ENCODE measurements at places on chromosomes 1 and 21.

DNA sequence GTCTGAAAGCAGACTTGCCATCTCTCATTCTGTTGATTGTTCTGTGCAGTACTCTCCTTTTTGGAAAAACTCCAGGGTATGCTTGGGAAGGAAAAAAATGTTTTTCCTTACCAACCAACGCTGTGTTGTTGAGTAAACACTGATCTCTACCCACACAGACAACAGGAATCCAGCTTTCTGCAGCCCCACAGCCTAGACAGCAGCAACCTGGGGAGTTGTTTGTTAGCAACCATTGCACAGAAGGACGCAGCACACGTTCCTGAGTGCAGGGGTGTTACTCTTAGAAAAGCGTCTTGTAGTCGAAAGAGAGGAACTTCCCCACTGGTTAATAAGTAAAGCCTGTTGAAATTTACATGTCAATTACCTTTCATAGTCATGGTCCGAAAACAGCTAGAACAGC, 56.6 kb downstream of the SMYD2 start:
- peak; percentile 84 for DNase-seq

- DNase-seq = no peak
These were observed 58.7 kb upstream of the LRRN2 start for GRCh38 chr1:204744107-204744779.

DNA sequence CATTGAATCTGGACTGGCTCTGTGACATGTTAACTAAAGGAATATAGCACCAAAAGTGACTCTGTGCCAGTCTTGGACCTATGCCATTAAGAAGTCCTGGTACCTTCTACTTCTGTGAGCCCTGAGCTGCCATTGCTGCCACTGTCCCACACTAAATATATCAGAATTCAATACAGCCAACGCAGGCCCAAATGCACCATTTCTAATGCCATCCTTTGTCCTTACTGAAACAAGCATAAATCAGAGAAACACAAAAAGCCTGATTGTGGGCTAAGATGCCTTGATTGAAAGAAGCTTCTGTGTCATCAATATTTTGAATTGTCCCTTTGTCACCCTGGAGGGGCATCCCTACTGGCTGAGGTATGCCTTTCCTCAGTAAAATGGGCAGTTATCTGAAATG, 66.9 kb upstream of the NEK2 start:
- no peak for DNase-seq

DNA sequence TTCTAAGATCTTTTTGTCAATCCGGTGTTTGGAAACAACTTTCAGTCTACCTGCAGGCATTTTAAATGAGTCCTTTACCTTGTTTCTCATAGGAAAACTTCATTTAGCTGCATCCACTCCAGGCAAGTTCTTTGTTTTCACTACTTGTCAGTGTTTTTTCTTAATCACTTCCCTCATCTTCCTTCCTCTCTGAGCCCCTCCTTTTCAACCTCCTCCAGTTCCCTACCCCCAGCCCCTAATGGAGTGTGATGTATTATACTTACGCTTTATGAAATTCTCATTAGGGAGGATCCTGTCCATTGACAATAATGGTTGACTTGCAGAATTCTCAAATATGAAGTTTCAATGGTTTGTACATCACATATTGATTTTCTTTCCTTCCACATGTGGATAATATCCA, 62.5 kb upstream of the BACH1 start:
- no peak for DNase-seq

GRCh38 chr21:33021150-33021549, 4.6 kb upstream of the OLIG2 start:
- no peak for DNase-seq

DNA sequence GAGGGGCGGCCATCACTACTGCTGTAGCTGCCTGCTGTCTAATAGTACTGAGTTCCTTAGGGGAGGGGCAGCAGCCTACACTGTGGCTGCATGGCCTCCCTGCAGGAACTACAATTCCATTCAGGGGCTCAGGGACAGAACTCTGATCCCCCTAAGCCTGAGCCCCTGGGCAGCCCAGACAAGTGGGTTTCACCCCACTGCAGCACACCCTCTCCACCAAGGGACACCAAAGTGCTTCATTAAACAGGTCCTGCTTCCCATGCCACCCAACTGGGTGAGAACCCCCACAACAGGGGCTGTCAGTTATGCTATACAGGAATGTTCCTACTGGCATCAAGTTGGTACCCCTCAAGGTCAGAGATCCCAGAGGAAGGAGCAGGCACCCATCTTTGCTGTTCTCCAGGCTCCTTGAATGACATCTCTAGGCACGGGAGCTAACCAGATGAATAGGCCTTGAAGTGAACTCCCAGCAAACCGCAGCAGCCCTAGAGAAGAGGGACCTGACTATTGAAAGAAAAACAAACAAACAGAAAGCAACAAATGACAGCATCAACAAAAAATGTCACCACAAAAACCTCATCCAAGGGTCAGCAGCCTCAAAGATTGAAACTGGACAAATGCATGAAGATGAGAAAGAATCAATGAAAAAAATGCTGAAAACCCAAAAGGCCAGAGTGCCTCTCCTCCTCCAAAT, 437.4 kb downstream of the NUF2 start:
- no peak for DNase-seq

DNA sequence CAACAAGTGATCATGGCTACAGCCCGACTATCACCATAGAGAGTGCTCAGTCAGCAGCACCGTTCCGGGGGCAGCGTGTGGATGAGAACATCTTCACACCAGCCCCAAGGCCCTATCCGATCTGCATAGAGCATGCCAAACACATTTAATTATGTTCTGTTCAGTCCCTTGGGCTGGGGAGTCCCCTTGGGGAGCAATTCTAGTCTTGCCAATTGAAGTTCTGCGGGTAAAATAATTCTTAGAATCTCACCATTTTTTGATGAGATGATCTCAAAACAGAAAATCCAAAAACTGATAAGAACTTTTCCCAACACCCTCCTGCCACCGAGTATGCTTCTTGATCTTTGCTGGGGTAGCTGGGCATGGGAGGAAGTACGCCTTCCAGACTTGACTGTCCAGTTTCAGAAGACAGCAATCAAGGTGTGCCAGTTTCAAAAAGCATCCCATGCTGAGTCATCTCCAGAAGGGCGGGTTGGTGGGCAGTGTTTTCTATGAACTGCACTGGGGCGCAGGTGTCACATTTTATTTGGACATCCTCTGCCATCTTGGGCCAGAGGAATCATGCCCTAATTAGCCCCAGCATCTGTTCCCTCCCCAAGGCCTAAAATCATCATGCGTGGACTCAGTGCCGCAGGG, 20.8 kb upstream of the PTPRF start:
- DNase-seq = no peak

DNA sequence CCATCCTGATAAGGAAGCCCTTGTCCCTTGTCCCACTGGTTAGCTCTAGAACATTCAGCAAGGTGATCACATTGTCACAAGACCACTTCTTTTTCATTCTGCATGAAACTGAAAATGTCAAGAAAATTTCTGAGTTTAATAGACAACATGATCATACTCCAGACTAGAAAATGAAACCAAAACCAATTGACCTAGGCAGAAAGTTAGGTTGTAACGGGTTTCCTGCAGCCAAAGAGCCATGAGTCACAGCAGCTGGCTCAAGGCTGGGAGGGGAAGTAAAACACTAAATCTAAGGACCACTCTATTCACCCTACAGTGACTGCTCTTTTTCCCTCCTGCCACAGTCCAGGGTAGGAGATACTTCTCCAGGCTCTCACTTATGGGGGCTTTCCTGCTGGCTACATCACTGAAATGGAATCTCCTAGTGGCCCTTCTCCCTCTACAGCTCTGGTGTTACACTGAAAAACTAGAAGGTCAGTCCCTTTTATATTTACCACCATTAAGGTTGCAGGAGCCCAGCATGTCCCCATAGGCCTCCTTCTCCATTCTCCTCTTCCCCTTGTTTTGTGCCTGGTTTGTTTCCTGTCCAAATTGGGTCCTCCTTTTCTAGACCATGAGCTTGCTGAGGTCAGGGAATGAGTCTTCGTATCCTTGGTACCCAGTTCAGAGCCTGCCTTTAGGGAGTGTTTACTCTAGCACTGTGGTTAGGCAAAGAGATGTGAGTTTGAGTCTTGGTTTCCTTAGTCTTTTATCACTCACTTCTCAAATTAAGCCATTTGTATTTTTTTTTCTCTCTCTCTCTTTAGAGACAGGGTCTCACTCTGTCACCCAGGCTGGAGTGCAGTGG, 236.5 kb upstream of the JUN start:
- peak; percentile 86 for DNase-seq

DNA sequence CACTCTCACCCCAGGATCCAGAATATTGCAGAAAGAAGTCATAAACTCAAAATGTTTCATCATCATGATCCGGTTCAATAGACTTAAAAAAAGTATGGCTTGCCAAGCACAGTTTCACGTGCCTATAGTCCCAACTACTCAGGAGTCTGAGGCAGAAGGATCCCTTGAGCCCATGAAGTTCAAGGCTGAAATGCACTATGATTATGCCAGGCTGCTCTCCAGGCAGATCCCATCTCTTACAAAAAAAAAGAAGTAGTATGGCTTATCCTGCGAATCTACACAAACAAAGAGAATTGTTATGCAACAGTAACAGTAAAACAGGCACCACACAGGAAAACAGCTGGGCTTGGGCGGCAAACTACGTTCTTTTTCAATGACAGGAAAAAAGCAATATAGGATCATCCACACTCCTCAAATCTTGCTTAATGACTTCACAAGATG, 76.2 kb downstream of the EIF4G3 start:
- no peak for DNase-seq

DNA sequence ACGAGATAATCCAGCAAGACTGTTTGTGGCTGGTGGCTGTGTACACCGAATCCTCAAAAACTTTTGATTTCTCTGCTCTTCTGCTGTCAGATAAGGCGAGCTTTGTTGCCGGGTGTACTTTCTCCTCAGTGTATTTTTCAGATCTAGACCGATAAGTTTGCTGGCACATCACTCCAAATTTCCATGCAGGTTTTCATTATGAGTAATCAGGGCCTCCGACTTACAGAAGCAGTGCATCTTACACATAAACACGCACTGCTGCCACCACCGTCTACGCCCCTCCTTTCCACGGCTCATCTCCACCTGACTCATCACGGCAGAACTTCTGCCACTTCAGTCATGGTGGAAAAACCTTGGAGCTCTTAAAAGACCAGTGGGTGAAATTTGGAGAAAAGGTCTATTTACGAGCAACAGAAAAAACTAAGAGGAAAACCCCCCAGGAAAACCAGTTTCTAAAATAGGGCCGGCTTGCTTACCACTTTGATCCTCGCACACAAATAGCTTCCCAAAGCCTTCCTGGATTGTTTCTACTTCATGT, 7.7 kb downstream of the ZBTB21 start:
- peak; percentile 90 for DNase-seq

DNA sequence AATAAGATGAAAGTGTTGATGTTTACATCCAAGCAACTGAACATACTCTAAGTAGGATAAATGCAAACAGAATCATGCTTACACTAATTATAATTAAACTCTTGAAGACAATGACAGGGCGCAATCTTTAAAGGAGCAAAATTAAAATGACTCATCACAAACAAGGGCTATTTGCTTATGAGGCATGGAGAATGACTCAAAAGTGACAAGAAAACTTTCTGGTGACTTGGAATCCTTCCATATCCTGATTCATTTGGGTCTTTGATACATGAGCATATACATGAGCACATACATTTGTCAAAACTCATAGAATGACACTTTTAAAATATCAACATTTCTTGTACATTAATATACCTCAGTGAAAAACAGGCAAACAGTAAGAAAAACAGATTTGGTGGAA, 1632.3 kb downstream of the KCNT2 start:
- DNase-seq = peak; percentile 50

DNA sequence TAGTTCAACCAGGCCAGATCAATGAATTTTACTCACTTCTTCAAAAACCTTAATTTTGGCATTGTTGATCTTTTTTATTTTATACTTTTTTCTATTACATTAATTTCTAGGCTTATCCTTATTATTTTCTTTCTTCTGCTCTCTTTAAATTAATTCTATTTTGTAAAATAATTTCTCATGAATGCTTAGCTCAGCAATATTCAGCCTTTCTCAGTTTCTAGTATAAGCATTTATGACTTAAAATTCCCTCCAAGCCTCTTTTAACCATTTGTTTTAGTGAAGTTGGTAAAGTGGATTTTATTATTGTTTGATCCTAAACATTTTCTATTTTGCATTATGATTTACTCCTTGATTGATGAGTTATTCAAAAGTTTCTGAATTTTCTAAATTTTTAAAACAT, 20.6 kb upstream of the SAMD13 start:
- no peak for DNase-seq

- DNase-seq = no peak
These were observed 75.7 kb upstream of the TNFSF18 start for GRCh38 chr1:173126421-173126820.

DNA sequence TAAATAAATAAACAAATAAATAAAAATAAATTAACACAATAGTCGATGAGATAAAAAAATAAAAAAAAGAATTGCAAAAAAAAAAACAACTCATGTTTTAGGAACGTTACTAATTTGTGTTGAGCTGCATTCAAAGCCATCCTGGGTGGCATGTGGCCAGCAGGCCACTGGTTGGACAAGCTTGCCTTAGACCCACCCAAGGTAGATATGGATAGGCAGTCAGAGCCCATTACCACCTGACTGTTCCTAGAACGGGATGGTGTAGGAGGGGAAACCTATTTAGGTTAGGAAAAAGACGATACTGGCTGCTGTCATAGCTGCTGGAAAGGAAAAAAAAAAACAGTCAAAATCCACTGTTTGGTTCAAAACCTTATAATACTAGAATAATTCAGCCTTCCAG, 40.8 kb downstream of the HTR6 start:
- no peak for DNase-seq

DNA sequence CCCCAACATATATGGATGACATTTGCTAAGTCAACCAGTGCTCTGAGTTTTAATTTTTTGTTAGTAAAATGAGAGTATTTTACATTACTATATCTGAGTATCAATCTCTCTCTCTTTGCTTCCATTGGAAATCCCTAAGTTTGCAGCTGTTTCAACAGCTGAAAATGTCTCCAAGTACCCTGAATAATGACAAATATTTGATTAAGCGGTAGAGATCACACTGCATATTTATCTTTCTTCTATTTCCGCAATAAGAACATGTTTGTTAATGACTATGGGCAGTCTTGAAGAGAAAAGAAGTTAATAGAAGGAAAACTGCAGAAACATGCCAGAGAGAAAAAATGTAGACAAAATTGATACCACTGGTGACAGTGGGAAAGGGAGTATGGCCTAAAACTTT, 1117.5 kb downstream of the NCAM2 start:
- DNase-seq = no peak

GRCh38 chr1:64539781-64540218, 69.9 kb downstream of the CACHD1 start:
- peak; percentile 50 for DNase-seq

- no peak for DNase-seq
These were observed 58.2 kb upstream of the DMRTB1 start for GRCh38 chr1:53400761-53401674.

GRCh38 chr1:58841455-58841854, 57.6 kb upstream of the JUN start:
- no peak for DNase-seq

- DNase-seq = no peak
These were observed 67.2 kb upstream of the SCAF4 start for GRCh38 chr21:31798842-31799704.
